ENCODE measurements at places on chromosomes 5 and 9.

DNA sequence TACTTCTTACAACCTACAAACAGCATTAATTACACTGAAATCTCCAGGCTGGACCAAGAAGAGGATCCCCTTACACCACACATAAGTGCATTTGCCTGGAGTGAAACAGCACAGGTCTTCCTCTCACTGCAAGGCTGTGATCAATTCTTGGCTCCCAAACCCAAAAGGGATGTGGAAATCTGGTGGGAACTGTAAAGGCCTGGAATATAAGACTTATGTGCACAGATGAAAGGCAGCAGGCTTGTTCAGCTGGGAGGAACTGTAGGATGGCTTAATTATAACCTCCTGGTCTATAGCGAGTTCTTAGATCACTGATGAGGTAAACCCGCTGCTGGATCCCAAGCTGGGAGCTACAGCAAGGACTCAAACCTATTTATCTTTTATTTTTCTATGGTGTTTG lies 182.9 kb upstream of the TNC start:
- no peak for DNase-seq

GRCh38 chr9:111916234-111916645 lies 19.6 kb downstream of the UGCG start:
- DNase-seq = no peak

GRCh38 chr9:121199921-121200320 lies 1.7 kb downstream of the RAB14 start:
- no peak for DNase-seq

DNA sequence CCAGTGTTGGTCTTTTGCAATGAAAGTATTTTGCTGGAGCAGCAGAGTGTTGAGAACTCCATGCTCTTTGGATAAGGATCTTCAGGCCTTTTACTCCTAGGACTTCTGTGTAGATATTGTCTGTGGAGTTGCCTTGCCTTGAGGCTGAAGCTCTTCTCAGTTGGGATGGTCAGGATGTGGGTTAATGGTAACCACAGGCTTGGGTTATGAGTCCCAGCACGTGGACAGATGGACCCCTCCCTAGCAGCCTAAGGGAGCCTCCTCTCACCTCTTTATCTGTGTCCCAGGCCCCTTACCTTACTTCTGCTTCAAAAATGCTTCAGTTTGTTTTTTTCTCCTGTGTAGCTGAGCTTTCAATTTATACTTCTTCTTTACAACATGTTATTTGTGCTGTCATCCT lies 109.9 kb downstream of the MEGF10 start:
- no peak for DNase-seq

- DNase-seq = no peak
Measured at GRCh38 chr5:140576776-140577201, 12.2 kb downstream of the SLC35A4 start.

- DNase-seq = no peak
Measured at GRCh38 chr5:179128976-179129375, 68.8 kb downstream of the ZNF354C start.

- DNase-seq = no peak
Measured at GRCh38 chr5:88509403-88509802, 240.8 kb upstream of the TMEM161B start.

Measured in NT2/D1 (cell line).